Mammary microvascular endothelial cell (primary cell): ENCODE measurements at places on chromosomes 5 and 9. TPM values are rescaled to one million over a fixed set of nuclear protein-coding genes. Genes with fewer than 3 reads are reported as not detected.

Gene CCDC152
- 0.20 and 0.47 TPM in 2 replicates for total RNA-seq

Gene DELE1
- 56.4 and 58.5 TPM in 2 replicates for total RNA-seq

Gene PRLR
- not detected in 2 replicates for total RNA-seq

Gene ARHGEF28
- total RNA-seq: 43.8 and 44.7 TPM in 2 replicates

Gene POLK
- total RNA-seq: 18.2 and 18.5 TPM in 2 replicates

Gene MARCHF11
- not detected in 2 replicates for total RNA-seq

Gene ACOT12
- total RNA-seq: not detected in 2 replicates

Gene SLCO6A1
- not detected in 2 replicates for total RNA-seq

Gene CDC25C
- total RNA-seq: 9.4 and 14.9 TPM in 2 replicates
